ENCODE measurements at places on chromosomes 7 and 10.

- no peak for DNase-seq
Observed at GRCh38 chr7:8637322-8637721, 203.9 kb downstream of the NXPH1 start.

DNA sequence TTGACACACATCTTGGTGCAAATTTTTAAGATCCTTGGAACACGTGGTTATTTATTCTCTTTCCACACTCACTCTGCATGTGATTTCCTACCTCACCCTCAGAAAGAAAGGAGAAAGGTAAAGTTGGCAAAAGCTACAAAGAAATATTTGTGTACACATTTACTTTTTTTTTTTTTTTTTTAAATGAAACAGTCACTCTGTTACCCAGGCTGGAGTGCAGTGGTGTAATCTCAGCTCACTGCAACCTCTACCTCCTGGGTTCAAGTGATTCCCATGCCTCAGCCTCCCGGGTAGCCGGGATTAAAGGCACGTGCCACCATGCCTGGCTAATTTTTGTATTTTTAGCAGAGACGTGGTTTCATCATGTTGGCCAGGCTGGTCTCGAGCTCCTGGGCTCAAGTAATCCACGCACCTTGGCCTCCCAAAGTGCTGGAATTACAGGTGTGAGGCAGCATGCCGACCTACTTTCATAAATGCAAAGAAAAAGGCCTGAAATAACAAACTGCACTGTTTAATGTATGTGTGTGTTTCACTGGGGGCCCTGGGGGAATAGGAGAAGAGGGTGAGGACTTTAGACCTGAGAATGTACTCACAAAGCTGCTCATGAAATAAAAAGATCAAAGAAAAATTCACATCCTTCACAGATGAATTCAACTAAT, 71.6 kb upstream of the GRID1 start:
- DNase-seq: no peak

- DNase-seq: no peak
Observed at GRCh38 chr7:157389951-157390730, 53.3 kb downstream of the DNAJB6 start.

GRCh38 chr10:130902471-130902870, 409.1 kb downstream of the TCERG1L start:
- no peak for DNase-seq

DNA sequence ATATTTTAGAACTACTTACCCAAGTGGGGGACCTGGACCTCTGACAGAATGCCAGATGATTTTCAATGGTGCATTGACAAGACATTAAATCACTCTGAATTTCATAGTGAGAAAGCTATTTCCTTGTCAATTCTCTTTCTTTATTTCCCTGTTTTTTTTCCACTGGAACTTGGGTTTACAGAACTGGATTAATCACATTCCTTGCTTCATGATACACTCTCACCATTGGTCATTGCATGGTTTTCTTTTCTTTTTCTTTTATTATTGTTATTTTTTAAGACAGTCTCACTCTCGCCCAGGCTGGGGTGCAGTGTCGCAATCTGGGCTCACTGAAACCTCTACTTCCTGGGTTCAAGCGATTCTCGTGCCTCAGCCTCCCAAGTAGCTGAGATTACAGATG, 38.5 kb upstream of the LBX1 start:
- DNase-seq: no peak

- no peak for DNase-seq
Observed at GRCh38 chr10:69425041-69425440, 8.3 kb upstream of the TACR2 start.

- DNase-seq: no peak
Observed at GRCh38 chr7:1083729-1084657, 3.9 kb upstream of the GPER1 start.

GRCh38 chr10:18005781-18006456, 54.2 kb downstream of the SLC39A12 start:
- no peak for DNase-seq

DNA sequence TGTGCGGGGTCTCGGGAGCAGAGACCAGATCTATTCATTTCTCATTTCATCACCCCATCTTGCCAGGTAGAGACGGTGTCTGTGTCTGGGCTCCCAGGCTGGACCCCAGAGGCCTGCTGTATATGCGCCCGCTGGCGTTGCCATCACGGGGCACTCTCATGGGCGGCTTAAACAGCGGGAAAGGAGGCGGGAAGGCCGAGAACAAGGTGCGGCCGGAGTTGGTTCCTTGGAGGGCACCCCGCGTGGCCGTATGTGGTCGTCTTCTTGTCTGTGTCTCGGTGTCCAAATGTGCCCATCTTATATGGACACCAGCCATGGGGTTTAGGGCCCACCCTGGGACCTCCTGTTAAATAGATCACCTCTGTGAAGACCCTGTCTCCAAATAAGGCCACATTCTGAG, 2.1 kb upstream of the CFAP46 start:
- DNase-seq: no peak

GRCh38 chr10:122464586-122464985, 3.2 kb downstream of the HTRA1 start:
- DNase-seq: no peak

DNA sequence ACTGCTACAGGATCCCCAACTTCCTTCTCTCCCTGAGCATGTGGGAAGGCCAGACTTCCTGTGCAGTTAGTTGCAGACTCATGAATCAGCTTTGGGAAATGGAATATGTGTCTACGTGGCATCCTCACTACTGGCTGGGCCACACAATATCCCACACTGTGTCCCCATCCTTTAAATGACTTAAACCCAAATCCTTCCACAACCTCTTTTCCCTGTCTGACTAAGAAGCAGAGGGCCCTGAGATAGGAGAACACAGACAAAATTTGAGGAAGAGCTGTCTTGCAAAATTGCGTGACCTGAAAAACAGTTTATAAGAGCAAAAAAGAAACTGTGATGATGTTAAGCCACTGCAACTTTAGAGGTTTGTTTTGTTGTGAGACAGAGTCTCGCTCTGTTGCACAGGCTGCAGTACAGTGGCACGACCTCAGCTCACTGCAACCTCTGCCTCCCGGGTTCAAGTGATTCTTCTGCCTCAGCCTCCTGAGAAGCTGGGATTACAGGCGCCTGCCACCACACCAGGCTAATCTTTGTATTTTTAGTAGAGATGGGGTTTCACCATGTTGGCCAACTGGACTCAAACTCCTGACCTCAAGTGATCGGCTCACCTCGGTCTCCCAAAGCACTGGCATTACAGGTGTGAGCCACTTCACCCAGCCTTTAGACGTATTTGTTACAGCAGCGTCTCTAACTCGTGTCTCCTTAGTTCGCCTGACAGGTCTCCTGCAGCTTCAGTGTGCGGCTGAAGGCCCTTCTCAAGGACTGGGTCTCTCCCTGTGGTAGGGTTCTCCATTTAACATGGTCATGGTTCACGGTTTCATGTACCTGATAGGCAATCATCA, 46.9 kb upstream of the SFMBT2 start:
- no peak for DNase-seq

GRCh38 chr10:34206078-34206934, 608.8 kb downstream of the PARD3 start:
- DNase-seq: no peak

- DNase-seq: no peak
Observed at GRCh38 chr7:138814816-138815332, 16.9 kb upstream of the ATP6V0A4 start.

- DNase-seq: no peak
Observed at GRCh38 chr7:112362053-112362650, 88.1 kb upstream of the IFRD1 start.

GRCh38 chr10:95792874-95793285, 36.9 kb downstream of the ENTPD1 start:
- no peak for DNase-seq

GRCh38 chr7:108384716-108385483, 71.3 kb downstream of the NRCAM start:
- no peak for DNase-seq

GRCh38 chr10:102626026-102626685, 18.1 kb upstream of the TRIM8 start:
- DNase-seq: no peak

GRCh38 chr10:17562614-17563013, 54.6 kb downstream of the HACD1 start:
- DNase-seq: no peak

DNA sequence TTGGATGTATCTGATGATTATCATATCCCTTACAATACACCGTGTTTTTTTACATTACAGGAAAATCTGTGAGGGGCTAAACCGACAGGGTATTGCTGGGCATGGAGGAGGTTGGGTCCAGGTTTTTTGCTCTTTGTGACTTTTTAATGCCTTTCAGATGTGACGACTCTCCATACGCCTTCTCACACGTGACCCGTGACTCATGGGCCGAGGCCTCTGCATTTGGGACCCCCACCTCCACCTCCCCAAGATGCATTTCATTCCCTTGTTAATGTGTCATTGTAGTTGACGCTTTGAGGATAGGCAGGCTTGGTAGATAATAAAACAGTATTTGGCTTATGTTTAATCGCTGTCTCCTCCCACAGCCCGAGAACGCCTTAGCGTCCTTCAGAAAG, 95.3 kb downstream of the CUX1 start:
- DNase-seq: no peak

- no peak for DNase-seq
Observed at GRCh38 chr7:158074896-158075632, 512.6 kb downstream of the PTPRN2 start.

- DNase-seq: no peak
Observed at GRCh38 chr10:90983914-90984549, 63.1 kb upstream of the ANKRD1 start.

GRCh38 chr10:20608503-20608902, 288.6 kb downstream of the NEBL start:
- DNase-seq: no peak

- DNase-seq: no peak
Observed at GRCh38 chr7:149824748-149825566, 13.2 kb upstream of the ZNF862 start.

DNA sequence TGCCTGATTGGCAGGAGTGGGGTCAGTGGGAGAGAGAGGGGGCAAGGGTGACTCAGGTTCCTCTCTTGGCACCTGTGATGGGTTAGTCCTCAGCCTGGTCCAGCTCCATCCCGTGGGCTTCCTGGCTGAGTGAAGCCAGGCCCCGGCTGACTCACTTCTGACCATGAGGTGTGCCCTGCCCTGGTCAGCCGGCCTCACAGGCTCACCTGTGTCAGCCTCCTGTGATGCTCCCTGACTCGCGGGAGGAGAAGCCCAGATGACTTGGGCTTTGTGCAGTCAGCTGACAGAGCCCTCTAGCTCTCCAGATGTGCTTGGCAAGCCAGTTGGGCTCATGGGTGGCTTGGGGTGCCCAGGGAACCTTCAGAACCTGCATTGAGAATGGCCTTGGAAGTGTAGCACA, 16.0 kb upstream of the PPIF start:
- no peak for DNase-seq

DNA sequence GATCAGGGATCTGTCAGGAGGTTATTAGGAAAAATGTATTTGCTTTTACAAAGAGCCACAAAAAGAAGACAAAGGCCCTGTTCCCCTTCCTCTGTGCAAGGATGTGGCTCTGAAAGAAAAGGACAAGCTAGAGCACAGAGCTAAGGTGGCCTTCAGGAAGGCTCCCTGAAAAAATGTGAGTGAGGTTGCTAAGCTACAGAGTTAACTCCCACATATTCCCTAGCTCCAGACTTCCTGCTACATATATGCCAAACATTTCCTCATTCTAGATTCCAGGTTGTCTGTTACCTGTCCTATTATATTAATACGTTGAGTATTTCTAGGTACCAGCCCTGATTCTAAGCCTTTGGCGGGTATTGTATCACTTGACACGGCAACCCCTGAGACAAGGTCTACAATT, 369.0 kb downstream of the PARD3 start:
- no peak for DNase-seq

- DNase-seq: no peak
Observed at GRCh38 chr10:115696747-115697146, 576.3 kb downstream of the GFRA1 start.

DNA sequence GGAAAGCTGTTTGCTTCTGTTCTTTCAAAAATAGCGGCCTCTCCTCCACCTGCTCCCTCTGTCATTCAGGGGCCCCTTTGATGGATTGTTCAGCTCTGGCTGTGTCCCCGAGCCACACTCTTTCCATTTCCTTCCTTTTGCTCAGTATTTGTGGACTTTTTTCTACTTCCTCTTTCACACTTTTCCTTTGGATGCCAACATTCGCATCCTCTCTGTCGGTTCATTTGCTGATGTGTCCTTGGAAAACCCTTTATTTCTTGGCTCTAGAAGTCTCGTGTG, 11.7 kb upstream of the PWWP2B start:
- DNase-seq: no peak

DNA sequence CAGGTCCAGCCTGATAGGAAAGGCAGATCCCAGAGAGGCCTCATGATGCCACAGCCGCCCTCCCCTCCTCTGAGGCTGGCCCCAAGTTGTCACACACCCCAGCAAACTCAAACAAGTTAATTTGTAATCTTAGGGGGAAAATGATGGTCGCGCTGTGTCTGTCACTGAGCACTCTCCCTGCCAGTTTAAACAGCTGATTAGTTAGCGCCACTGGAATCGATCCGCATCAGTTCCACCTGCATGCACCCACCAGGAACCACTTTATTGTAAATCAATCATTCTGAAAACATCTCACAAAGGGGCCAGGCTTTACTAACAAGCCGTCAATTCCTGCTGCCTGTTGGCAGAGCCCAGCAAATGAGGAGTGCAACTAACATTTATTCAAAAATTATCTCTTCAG, 870.9 kb downstream of the KCNMA1 start:
- DNase-seq: no peak

GRCh38 chr7:96561892-96562291, 147.8 kb downstream of the SEM1 start:
- DNase-seq: no peak

GRCh38 chr10:48568131-48568530, 36.7 kb downstream of the ARHGAP22 start:
- no peak for DNase-seq
